Fibroblast of villous mesenchyme (primary cell): ENCODE measurements at places on chromosomes 6 and 20. TPM values are rescaled to one million over a fixed set of nuclear protein-coding genes. Genes with fewer than 3 reads are reported as not detected.

GRCh38 chr6:26472549-26473290 lies 15.0 kb downstream of the BTN2A1 start:
- DNase-seq, result no peak

The PSMG4 gene
- total RNA-seq, result 19.9 and 29.0 TPM in 2 replicates

DNA sequence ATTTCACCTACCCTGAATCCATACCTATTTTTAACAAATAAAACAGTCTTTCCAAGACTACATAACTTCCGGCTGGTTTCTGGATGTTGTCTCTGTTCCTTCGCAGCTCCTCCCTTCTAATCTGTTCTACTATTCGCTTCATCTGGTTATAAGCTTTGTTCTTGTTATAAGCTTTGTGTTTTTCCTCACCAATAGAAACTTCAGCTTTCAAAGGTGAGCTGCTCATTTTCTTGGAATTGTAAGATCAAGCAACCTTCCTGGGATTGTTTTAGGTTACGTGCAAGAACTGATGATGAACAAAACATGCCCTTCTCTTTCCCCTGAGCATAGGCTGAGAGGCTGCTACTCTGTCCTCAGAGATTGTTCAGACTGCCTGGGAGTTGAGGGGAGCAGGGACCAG lies 2.1 kb downstream of the GFOD1 start:
- DNase-seq, result no peak

- peak; percentile 50 for DNase-seq
Measured at GRCh38 chr6:73523434-73524123, 2.7 kb upstream of the EEF1A1 start.

The C20orf141 gene
- total RNA-seq, result 0.32 TPM in 1 of 2 replicates, not detected in the other

DNA sequence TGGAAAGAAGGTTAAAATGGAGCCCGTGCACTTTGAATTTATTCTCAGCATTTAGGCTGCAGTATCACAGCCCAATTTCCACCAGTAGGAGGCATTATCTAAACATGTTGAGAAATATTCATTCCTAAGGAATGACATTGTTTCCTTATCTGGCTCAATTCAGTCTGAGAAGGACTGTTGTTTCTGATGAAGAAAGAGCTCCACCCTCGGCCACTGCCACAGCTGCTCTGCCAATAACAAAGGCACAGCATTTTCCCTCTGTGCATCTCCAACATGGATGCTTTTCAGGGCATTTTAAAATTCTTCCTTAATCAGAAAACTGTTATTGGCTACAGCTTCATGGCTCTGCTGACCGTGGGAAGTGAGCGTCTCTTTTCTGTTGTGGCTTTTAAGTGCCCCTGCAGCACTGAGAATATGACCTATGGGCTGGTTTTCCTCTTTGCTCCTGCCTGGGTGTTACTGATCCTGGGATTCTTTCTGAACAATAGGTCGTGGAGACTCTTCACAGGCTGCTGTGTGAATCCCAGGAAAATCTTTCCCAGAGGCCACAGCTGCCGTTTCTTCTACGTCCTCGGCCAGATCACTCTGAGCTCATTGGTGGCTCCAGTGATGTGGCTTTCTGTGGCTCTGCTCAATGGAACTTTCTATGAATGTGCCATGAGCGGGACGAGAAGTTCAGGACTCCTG lies at the start of gene CALHM5:
Gene CALHM5 (plus strand): TSS at position 216 of the 687 bp plus-strand sequence. CDS start 58 bp downstream, at position 274.
- DNase-seq, result peak; percentile 76

The KLHDC3 gene
- total RNA-seq, result 92.1 and 93.3 TPM in 2 replicates

GRCh38 chr6:25649611-25650010 lies 2.4 kb upstream of the SCGN start:
- DNase-seq, result no peak

The LPA gene
- total RNA-seq, result not detected in 2 replicates

GRCh38 chr6:13248053-13248452 lies 80.3 kb downstream of the TBC1D7 start:
- peak; percentile 45 for DNase-seq

DNA sequence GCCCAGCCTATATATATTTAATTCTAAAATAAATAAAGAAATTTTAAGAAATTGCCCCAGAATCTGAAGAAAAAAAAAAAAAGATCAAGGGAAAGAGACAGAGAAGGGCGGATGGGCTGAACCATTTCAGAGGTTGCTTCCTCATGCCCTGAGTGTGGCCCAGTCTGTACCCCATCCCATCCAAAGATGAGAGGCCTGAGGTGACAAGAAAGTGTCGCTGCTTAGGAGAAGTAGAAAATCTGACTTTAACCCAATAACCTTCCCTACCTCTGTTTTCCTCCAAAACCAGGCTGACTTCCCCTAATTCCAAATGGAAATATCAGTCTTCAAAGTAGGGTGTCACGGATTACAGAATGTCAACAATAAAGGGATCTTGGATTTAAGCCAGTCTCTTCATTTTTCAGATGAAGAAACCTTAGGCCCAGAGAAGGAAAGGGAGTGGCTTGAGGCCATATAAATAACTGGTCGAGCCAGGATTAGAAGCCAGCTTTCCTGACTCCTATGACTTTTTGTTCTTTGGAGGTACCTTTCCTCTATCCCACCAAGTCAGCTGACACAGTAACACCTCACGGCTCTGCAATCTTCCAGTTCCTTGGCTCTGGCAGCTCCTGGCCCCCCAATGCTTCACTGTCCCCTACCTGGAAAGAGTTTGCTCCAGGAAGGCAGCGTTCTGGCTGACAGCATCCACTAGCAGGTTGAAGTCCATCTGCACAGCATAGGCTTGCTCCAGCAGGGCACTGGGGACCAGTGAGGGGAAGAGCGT lies 10.1 kb downstream of the GSS start:
- peak; percentile 8 for DNase-seq

GRCh38 chr6:90385759-90386313 lies 89.2 kb upstream of the BACH2 start:
- DNase-seq, result no peak

DNA sequence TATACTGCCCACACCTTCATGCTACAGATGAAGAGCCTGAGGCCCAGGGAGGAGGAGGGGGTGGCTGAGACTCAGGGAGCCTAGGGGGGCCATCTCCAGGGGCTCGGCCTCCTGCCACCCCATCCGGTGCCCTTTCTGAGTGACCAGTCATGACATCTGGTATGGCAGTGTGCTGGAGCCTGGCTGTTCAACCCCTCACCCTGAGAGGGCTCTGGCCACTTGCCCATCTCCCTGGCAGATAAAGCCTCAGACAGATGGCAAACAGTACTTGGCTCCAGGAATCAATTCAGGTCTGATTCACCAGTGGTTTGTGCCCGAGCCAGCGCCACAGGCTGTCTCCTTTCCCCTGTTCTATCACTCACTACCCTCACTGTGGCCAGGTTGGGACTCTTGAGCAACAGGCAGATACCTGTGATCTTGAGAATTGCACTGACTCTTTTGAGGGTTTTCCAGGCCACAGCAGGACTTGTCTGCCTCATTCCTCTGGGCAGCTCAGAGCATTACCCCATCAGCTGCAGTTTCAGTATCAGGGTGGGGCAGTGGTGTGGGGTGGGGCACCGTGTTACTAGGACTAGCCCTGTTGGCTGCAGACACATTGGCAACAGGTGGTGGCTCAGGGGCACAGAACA lies 22.8 kb downstream of the SRSF3 start:
- DNase-seq, result no peak

DNA sequence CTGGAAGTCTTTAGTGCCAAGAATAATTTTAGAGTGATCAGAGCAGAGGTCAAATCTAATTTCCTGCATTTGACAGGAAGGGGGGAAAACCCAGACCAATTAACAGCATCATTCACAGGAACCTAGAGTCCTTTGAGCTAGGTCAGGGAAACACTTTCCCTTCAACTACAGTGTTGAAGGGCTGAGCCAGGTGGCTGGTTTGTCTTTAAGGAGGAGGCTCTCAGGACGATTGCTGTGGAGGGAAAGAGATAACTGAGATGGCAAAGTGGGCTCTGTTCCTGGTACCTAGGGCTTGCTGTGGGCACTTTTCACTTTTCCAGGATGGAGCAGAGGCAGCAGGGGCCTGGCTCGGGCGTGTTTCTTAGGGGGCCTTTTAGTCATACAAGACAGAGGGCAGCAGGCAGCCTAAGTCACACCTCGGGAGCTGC lies 111.9 kb downstream of the SCML4 start:
- DNase-seq, result no peak

The COQ3 gene
- 6.1 and 9.1 TPM in 2 replicates for total RNA-seq

DNA sequence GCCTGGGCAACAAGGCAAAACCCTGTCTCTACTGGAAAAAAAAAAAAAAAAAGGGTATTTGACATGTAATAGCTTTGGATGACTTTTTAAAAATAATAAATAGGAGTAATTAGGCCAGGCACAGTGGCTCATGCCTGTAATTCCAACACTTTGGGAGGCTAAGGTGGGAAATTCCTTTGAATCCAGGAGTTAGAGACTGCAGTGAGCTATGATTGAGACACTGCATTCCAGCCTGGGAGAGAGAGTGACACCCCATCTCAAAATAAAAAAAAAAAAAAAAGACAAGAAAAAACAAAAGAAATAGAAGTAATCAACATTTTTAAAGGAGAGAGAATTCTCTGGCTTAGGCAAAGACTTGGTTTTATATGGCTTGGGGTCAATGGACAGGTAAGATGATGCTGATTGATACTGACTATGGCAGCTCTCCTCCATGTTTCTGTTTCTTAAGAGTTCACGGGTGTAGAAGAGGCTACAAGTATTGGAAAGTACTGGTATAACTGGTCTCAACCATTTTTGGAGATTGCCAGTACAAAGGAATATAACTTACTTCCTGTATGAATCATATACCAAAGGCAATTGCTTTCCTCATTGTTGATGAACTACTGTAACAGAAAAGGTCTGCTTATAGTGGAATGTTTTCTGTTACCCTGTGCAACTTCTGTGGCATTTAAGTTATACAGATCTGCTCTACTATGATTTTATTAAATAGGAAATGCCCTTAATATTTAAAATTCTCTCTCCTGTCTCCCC lies 10.1 kb downstream of the MAP3K5 start:
- peak; percentile 53 for DNase-seq

DNA sequence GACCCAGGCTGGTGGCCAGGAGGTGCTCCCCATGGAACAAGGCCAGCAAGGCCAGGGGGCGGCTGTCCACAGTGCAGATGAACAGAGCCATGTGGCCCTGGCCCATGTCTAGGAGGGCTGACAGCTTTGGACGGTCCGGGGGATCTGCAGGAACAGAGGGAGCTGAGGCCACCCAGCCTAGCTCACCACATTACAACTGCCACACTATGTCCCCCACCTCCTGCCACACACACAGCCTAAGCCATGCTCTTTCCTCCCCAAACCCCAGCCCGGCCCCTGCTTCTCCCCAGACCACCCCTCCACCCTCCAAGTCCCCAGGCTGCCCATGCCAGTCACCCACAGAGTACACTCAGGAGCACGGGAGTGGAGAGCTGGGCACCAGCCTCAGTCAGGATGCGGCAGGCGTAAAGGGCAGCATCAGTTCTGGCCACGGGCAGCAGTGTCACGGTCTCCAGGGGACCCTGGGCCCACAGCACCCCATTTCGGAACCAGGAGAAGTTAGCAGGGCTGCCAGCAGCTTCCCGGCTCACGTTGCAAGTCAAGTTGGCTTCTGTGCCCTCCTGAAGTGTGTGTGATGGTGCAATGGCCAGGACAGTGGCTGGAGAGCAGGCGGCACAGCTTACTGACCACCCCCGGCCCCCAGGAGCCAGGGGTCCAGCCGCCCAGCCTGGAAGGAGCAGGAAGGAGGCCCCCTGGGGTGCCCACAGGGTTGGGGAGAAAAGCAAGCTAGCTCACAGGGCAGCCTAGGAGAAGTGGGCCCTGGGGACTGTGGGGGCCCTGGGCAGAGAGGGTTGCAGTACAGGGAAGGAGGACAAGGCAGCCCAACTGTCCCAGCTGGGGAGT lies 15.2 kb upstream of the ADAM33 start:
- DNase-seq, result no peak

The ANKRD60 gene
- total RNA-seq, result not detected in 2 replicates

DNA sequence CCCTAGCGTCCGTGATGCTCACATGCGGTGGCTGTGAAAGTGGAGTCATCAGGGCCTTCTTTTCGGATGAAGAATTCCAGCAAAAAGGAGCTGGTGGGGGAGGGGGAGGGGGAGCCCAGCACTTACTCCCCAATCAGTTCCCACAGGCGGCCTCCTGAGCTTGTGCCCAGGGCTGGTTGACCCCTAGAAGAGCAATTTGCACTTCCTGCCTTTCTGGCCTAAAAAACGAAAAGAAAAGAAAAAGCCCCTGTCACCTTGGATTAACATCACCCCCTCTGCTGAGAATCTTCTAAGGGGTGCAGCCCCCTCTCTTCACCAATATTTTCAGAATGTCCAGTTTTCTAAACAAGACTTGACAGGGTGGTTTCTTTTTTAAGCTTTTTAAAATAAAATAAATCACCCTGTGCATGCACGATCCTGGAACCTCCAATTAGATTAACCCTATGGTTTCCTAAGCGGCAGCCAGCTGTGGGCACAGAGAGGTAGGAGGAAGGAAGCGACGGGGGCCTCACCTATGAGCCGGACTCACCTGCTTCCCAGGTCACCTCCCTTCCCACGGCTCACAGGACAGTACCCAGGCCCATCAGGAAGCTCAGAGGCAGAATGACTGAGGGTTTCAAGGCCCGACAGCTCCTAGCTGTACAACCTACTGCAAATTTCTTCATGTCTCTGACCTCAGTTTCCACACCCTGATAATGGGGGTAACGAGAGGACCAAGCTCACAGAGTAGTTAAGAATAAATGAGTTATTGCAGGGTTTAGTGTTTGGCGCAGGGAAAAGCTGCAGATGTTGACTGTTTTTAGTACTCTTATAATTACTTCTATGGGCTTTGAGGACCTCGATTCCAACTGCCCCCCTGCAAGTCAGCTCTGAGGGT lies 10.5 kb upstream of the TGM2 start:
- no peak for DNase-seq

The PKIG gene
- 160 and 220 TPM in 2 replicates for total RNA-seq

DNA sequence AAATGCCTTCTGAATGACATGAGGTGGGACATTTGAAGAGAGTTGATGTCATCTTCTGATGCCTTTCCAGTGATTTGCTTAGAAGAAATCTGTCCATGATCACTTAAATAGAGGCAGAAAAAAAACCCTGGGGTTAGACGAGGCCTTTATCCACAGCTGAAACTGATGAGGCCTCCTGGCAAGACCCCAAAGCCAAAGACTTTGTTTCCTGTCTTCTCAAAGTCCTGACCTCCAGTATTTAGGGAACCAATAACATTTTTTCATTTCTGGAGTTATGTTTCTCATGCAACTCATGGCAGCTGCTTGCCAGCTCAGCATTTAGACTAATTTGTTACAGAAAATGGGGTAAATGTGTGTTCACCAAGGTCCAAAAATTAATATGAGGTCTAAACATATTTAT lies 248.0 kb upstream of the PRDM1 start:
- peak; percentile 6 for DNase-seq

The DYNLT2 gene
- total RNA-seq, result 1.3 TPM in 2 replicates

- no peak for DNase-seq
Measured at GRCh38 chr6:167501831-167502385, 177.0 kb downstream of the TTLL2 start.

GRCh38 chr6:111329882-111330633 lies 153.0 kb downstream of the REV3L start:
- DNase-seq, result no peak
